KG1 (cell line): ENCODE measurements at places on chromosomes 5 and 9.

- no peak for DNase-seq
These were observed 52.0 kb downstream of the FYB1 start for GRCh38 chr5:39167141-39167971.

DNA sequence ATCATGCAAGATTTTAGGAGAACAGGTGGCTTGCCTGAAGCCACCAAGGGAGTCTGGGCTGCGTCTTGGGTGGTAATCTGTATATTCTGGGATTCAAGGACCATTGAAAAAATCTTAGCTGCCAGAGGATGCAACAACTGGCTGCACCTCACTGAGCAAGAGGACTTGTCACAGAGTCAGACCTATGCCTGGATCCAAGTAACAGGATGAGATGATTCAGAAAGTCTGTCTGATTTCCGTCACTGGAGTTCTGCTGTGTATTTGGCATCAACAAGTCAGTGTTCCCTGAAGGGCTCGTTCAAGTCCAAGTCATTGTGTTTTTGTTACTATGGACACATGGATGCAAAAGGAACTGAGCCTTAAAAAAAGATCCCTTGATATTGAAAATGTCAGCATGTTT lies 37.8 kb upstream of the CARTPT start:
- DNase-seq: no peak

- DNase-seq: no peak
These were observed 84.5 kb upstream of the CTNNA1 start for GRCh38 chr5:138668451-138669380.

- no peak for DNase-seq
These were observed 325.2 kb downstream of the CETN3 start for GRCh38 chr5:90084342-90084741.

- no peak for DNase-seq
These were observed 310.4 kb downstream of the ARL15 start for GRCh38 chr5:54000011-54000410.

DNA sequence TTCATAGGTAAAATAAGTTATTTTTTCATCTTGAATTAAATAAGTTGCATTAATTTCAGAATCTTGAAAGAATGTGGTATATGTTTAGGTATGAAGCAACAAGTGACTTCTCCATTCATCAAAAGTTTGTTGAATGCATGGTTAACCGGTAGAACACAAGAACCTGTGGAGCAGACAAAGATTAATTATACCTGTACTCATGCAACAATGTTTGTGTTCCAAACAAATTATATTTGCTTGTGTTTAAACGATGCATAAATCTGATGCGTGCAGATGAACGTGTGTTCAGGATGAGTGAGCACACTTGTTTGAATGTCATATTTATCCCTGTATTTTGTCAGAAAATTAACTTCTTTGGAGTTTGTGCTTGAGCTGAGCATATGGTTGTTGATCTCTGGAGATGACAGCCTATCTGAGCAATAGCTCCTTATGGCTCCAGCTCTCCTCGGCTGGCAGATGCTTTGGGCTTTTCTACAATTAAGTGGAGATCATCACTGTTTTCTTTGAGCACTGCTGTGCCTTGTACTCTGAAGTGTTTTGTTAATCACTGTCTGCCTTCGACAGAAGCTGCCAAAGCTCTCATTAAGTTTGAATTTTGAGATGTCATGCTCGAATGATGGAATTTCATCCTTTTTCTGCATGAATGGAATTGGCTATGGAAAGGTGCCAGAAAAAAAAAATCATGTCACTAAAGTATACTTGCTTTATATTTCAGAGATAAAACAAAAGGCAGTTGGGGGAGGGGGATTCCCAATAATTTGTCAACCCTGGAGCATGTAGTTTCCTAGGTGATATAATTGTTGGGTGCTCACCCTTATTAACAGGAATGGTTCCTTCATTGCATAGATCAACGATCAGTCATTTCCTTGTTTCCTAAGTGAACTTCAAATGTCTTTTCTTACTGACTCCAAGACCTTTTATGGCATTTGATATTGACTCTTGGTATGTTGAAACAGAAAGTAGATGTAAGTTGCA lies 502.5 kb upstream of the ARRDC3 start:
- no peak for DNase-seq

DNA sequence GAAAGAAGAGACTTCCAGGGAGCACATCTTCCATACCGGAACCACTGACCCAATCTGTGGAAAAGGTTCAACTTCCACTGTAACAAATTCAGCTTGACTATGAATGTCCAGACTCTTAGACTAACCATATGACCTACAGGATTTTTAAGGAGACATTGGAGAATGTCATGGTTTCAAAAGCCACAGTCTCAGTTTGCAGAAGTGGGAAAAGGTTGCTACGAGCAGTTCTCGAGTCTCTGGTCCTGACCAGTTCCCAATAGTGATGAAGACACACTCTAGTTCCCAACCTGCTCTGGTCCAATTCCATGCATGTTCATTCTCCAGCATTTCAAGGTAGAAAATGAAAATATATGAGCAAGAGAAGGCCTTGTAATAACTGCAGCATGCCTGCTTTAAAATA lies 158.0 kb downstream of the MAPKAP1 start:
- DNase-seq: no peak

DNA sequence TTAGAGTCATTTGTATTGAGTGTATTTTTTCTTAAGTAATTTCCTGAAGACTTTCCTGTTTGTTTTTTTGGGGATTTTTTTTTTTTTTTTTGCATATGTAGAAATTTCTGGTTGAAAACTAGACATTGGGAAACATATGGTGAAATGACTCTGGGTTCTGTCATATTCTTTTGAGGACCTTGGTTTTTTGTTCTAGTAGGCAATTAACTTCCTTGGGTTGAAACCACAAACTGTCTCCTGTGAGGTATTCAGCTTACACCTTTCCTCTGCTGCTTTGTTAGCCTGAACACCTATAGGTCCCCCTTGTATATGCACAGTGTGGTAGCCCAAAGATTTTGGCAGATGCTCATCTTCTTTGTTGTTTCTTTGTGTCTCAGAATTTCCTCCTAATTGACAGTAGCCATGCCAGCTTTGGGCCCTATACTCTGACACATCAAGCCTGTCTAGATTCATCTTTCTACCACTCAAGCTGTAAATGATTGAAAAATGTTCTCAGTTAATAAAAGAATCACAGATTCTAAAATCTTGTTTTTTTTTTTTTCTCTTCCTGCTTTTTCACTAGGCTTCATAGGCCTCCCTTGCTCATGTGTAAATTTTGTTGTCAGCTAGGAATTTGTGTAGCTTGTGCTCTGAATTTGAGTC lies 140.6 kb downstream of the COMMD10 start:
- DNase-seq: no peak

- DNase-seq: no peak
These were observed 6.1 kb downstream of the PRRX2 start for GRCh38 chr9:129671519-129671918.

DNA sequence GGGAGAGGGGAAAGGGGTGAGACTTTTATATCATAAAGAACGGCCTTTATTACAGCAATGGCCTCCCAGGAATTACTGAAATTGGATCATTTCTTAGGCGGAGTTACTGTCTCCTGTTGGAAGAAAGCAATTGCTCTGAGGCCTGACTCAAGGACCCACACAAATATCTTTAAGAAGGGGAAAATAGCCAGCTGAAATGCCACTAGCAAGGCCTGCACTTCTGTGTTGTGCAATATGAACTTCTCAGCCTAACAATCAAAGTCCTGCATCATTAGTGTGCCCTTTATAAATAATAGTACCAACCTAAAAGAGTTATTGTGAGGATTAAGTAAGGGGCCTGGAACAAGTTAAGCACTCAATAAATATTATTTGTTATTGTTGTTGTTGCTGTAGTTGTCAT lies 30.1 kb upstream of the TRIM32 start:
- DNase-seq: no peak

- DNase-seq: no peak
These were observed 219.0 kb downstream of the AOPEP start for GRCh38 chr9:94945197-94946144.

DNA sequence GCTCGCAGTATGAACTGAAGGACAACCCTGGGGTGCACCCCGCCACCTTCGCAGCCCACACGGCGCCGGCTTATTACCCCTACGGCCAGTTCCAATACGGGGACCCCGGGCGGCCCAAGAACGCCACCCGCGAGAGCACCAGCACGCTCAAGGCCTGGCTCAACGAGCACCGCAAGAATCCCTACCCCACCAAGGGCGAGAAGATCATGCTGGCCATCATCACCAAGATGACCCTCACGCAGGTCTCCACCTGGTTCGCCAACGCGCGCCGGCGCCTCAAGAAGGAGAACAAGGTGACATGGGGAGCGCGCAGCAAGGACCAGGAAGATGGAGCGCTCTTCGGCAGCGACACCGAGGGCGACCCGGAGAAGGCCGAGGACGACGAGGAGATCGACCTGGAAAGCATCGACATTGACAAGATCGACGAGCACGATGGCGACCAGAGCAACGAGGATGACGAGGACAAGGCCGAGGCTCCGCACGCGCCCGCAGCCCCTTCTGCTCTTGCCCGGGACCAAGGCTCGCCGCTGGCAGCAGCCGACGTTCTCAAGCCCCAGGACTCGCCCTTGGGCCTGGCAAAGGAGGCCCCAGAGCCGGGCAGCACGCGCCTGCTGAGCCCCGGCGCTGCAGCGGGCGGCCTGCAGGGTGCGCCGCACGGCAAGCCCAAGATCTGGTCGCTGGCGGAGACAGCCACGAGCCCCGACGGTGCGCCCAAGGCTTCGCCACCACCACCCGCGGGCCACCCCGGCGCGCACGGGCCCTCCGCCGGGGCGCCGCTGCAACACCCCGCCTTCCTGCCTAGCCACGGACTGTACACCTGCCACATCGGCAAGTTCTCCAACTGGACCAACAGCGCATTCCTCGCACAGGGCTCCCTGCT lies 3.8 kb downstream of the IRX1 start:
- DNase-seq: no peak

GRCh38 chr5:74642543-74642863 lies 2.0 kb upstream of the ENC1 start:
- DNase-seq: no peak

DNA sequence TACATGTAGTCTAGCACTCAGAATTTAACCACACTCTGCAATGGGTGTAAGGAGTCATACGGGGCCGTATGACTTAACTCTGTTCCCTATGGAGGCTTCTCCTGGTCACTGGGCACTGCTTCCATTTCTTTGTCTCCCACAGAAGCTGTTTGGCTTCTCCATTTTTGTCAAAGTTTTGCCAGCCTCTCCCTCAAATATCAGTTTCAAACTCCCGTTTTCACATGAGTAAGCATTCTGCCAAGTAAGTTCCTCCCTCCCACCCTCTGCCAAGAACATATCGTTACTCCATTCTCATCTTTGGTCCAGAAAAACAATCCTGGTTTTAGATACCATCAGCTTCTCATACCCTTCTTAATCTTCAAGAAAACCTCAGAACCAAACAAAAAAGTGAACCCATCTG lies 6.1 kb downstream of the AFAP1L1 start:
- DNase-seq: no peak

GRCh38 chr5:173917788-173918786 lies 29.9 kb downstream of the CPEB4 start:
- DNase-seq: peak; percentile 98

- no peak for DNase-seq
These were observed 11.2 kb upstream of the SEMA4D start for GRCh38 chr9:89508951-89509615.

DNA sequence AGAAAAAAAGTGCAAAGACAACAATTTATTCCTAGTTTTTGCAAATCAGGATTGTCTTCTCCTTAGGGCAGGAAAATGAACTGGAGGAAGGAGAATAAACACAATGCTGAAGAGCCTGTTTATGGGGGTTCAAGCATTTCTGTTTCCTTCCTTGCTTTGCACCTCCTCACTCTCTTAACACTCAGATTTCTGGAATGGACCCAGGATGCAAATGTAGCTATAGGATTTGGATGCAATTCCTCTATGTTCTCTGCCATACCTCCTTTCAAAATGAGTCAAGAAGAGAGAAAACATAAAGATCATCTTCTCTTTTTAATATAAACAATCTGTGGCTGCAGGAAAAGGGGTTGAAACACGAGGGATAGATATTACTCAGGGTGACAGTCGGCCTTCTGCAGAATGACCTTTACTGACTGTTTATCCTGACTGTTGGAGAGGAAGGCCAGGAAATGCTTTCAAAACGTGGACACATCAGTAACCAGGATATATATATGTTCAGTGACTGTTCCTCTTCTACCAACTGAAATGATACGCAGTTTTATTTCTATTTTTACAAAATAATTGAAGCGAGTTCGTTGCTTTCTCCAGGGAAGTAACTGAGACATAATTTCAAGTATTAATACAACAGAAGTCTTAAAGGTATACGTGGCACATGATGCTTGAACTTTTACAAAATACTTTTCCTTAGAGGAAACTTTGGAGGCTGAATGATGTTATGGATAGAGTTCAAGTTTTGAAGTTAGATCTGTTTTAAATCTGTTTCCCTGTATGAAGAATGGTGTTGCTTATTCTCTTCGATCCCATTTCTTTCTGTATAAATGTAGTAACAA lies 44.4 kb downstream of the ACTBL2 start:
- no peak for DNase-seq

DNA sequence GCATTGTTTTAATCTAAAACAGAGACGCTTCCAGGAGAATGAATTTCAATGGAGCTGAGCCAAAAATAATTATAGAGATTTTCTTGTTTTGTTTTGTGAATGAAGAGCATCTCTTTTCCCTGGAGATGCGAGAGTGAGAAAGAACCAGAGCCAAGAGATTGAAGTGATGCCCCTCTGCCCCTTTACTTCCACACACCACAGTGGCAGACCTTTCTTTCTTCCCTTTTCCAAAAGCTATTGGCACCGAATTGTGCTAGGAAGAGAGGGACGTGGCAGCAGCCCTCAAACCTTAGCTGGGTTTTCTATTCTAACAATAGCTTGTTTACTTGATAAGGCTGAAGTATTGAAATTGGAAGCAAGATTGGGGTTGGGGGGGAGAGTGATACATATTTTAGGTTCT lies 133.0 kb upstream of the TMEM161B start:
- DNase-seq: no peak

DNA sequence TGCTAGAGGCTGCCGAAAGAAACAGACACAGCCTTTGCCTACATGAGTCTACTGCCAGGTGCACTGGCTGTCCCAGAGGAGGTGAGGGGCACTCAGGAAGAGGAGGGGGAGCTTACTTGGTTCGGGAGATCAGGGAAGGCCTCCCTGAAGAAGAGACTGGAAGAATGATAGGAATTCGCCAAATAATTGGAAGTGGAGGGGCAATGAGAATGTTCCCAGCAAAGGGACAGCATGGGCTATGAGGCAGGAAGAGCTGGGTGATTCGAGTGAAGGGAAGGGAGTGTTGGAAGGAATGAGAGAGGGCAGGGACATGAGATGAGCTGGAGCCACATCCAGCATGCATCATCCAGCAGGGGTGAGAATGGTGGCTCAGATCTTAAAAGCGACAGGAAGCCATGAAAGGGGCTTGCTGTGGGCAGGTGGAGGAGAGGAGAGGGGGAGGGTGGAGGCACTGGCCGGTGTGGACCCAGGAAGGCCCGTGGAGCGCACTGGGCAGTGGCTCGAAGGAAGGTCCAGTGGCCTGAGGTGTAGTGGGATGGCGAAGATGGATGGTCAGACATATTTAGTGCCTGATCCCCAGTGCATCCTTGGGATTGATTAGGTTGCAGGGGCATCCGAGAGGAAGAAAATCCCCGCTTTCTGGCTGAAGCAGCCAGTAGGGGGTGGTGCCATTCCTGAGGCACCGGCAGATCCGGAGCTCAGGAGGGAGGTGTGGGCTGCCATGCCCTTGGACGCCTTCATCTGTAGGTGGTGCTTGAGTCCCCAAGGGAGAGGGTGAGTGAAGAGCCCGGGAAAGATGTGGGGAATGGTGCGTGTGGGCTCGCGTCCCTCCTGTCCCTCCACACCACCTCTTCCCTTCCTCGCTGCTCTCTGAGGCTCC lies 53.5 kb upstream of the GARNL3 start:
- DNase-seq: no peak
